ENCODE measurements at places on chromosomes 16 and 17. TPM values are rescaled to one million over a fixed set of nuclear protein-coding genes. Genes with fewer than 3 reads are reported as not detected.

The PABPN1L gene
- not detected for polyA plus RNA-seq

GRCh38 chr17:39970157-39970692 lies 7.4 kb downstream of the GSDMA start:
- DNase-seq: no peak
- H3K36me3 ChIP-seq: no peaks in the 10 kb centered on the region
- H3K27ac ChIP-seq: no peak overlapping the region
- H3K4me1 ChIP-seq: no peaks in the 10 kb centered on the region
- H3K27me3 ChIP-seq: no peaks in the 10 kb centered on the region
- no peak overlapping the region for H3K4me3 ChIP-seq

The NME3 gene
- polyA plus RNA-seq: 70.6 TPM

- H3K4me1 ChIP-seq: no peaks in the 10 kb centered on the region
- H3K36me3 ChIP-seq: no peaks in the 10 kb centered on the region
- no peak for DNase-seq
- H3K4me3 ChIP-seq: no peak overlapping the region
Measured at GRCh38 chr16:84271866-84272265, 22.8 kb upstream of the WFDC1 start.

GRCh38 chr16:4244254-4245076 lies 2.6 kb upstream of the SRL start:
- no peak for DNase-seq
- H3K36me3 ChIP-seq: no peaks in the 10 kb centered on the region
- H3K4me1 ChIP-seq: no peaks in the 10 kb centered on the region
- no peak overlapping the region for H3K27ac ChIP-seq

DNA sequence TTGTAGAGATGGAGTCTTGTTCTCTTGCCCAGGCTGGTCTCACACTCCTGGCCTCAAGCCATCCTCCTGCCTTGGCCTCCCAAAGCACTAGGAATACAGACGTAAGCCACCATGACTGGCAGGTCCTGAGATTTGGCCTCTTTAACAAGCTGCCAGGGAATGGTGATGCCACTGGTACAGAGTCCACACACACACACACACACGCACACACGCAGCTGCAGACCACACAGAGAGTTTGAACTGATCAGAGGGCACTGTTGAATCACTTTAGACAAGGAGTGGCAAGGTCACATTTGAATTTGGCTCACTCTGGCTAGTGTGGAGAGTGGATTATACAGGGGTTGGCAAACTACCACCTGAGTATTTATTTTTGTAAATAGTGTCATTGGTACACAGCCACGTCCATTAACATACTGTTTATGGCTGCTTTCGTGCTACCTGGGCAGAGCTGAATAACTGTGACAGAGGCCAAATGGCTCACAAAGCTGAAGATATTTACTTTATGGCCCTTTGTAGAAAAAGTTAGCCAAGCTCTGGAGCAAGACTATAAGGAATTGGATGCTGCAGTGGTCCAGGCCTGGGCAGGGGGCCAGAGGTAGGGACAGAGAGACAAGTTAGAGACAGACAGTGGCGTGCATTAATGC lies 9.9 kb downstream of the ITPRIPL2 start:
- H3K27me3 ChIP-seq: no peaks in the 10 kb centered on the region
- H3K4me1 ChIP-seq: no peaks in the 10 kb centered on the region
- H3K27ac ChIP-seq: no peak overlapping the region
- DNase-seq: no peak

DNA sequence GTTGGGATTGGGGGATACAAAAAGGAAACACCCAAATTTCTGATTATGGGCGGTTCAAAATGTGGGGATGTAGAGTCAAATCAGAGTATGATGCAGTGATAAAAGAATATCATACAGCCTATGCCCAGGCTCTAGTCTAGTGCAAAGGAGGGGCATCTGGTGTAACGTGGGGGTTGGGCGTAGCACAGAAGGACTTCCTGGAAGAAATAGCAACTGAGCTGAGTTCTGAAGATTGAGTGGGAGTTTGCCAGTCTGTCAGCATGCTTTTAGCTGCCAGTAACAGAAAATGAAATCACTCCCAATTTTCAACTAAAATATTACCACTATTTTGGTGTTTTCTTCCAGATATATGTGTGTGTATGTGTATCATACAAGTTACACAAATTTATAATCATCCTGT lies 196.9 kb downstream of the SPECC1 start:
- H3K27me3 ChIP-seq: no peaks in the 10 kb centered on the region
- H3K4me1 ChIP-seq: no peaks in the 10 kb centered on the region
- no peak overlapping the region for H3K27ac ChIP-seq
- H3K4me3 ChIP-seq: no peak overlapping the region
- no peaks in the 10 kb centered on the region for H3K36me3 ChIP-seq
- no peak for DNase-seq

DNA sequence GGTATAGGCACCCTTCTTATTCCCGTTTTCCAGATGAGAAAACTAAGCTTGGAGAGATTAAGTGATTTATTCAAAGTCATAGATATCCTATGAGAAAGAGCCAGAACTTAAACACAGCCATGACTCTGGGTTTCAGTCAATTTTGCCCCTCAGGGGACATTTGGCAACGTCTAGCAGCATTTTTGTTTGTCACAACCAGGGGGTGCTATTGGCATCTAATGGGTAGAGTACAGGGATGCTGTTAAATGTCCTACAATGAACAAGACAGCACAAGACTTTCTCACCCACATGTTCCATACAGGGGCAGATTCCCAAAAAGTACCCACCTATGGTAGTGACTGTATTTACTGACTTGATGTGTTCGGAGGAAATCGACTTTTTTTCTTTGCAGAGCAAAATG lies 4.8 kb upstream of the SHISA9 start:
- H3K4me1 ChIP-seq: no peaks in the 10 kb centered on the region
- H3K4me3 ChIP-seq: no peak overlapping the region
- H3K27ac ChIP-seq: no peak overlapping the region
- no peaks in the 10 kb centered on the region for H3K36me3 ChIP-seq
- DNase-seq: no peak

DNA sequence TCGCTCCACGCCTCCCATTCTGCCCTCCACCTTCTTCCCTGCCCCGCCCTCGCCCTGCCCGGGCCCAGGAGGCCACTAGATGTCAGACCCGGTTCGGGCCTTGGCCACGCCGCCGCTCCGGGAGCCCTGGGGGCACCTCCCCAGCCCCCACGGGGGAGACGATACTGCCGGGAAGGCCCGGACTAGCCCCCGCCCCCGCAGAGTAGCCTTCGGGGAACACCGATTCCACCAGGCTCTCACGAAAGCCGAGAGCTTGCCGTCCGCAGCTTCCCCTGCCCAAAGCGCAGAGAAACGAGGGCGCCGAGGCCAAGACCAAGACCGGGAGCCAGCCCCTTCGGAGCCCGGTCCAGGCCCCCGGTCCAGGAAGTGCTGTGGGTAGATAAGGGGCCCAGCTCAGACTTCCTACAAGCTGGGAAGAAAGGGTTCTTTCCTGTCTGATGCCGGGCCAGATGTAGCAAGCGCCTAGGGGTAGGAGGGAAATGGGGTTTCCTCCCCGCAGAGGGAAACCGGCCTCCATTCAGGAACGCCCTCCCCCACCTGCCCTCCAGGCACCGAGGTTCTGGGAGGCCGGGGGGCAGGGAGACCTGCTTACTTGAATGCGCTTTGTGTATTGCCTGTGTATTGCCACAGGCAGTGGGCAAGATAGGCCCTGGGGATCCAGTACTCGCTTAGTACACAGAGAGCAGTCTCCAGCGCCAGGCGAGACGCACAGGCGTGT lies 806 bp upstream of the CYB561 start:
- peak; percentile 35 for DNase-seq
- H3K27ac ChIP-seq: peak overlapping the region; percentile 67
- H3K36me3 ChIP-seq: no peaks in the 10 kb centered on the region
- peaks cover 9% of the 10 kb centered on the region for H3K4me1 ChIP-seq

The CCL14 gene
- polyA plus RNA-seq: not detected

- no peak overlapping the region for H3K4me3 ChIP-seq
- H3K27me3 ChIP-seq: no peaks in the 10 kb centered on the region
- DNase-seq: no peak
- H3K36me3 ChIP-seq: peaks cover 11% of the 10 kb centered on the region
- H3K27ac ChIP-seq: no peak overlapping the region
Measured at GRCh38 chr17:29663155-29663554, 40.4 kb upstream of the CORO6 start.

DNA sequence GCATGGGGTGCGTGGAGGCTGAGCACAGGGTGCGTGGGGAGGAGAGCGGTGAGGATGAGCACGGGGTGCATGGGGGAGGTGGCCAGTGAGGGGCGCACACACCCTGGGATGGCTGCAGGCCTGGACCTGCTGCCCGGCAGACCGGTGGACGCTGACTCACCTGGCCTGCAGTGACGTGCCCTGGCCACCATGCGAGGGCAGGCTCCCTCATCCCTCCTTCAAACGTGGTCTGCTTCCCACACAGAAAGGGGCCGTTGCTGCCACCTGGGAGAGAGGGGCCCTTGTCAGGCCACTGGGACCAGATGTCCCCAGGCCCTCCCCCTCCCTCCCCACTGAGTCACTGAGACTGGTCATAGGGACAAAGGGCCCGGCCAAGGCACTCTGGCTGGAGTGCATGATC lies 20.1 kb upstream of the APRT start:
- no peak overlapping the region for H3K4me3 ChIP-seq
- H3K4me1 ChIP-seq: no peaks in the 10 kb centered on the region
- DNase-seq: no peak

GRCh38 chr16:48538746-48539484 lies 71.1 kb downstream of the N4BP1 start:
- no peak overlapping the region for H3K4me3 ChIP-seq
- no peaks in the 10 kb centered on the region for H3K36me3 ChIP-seq
- peaks cover 15% of the 10 kb centered on the region for H3K4me1 ChIP-seq
- H3K27ac ChIP-seq: no peak overlapping the region

- no peak overlapping the region for H3K4me3 ChIP-seq
- no peak overlapping the region for H3K27ac ChIP-seq
- H3K4me1 ChIP-seq: no peaks in the 10 kb centered on the region
- H3K27me3 ChIP-seq: no peaks in the 10 kb centered on the region
Measured at GRCh38 chr17:79671085-79671694, 59.6 kb upstream of the ENPP7 start.

DNA sequence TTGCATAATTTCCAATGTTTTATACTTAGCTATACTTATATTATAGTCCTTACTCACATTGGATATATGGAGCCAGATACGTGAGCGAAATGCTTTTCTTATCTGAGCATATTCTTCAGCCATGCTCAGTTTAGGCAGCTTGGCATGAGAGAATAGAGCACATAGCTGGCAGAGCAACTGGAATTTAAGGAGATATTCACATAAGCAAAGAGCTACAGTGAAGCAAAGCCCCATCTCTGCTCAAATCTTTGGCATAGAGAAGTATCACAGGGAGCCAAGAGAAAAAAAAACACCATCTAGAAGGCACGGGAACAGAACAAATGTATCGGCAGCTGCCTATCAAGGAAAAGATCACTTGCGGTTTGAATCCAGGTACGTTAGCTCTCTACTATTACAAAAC lies 734.2 kb upstream of the KIF2B start:
- no peaks in the 10 kb centered on the region for H3K4me1 ChIP-seq
- H3K4me3 ChIP-seq: no peak overlapping the region
- H3K27me3 ChIP-seq: no peaks in the 10 kb centered on the region
- no peak overlapping the region for H3K27ac ChIP-seq

The C17orf50 gene
- not detected for polyA plus RNA-seq

- H3K4me1 ChIP-seq: peaks cover 73% of the 10 kb centered on the region
- no peak for DNase-seq
- no peak overlapping the region for H3K4me3 ChIP-seq
- no peaks in the 10 kb centered on the region for H3K36me3 ChIP-seq
- H3K27ac ChIP-seq: no peak overlapping the region
Measured at GRCh38 chr16:8943966-8944759, 19.5 kb downstream of the USP7 start.

The HEXIM2 gene
- 2.4 TPM for polyA plus RNA-seq

DNA sequence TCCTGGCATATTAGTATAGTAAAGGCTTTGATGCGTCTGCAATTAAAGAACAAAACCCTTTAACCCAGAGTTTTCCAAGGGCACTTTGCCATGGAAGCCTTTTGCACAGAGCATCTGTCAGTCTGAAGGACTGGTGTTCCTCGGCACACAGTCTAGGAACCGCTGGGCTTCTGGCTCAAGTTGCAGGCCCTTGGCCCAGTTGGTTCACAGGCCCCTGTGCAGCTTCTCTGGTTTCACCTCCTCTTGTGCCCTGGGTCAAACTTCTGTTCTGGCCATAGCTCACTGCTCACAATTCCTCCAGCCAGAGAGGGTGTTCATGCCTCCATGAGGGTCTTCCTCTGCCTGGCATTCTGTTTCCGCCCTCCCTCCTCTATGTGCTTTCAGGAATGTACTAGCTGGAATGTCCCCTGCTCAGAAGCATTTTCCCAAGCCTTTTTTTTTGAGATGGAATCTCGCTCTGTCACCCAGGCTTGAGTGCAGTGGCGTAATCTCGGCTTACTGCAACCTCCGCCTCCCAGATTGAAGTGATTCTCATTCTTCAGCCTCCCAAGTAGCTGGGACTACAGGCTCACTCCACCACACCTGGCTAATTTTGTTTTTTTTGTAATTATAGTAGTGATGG lies 34.5 kb upstream of the TEX2 start:
- no peak for DNase-seq
- H3K4me3 ChIP-seq: no peak overlapping the region
- no peaks in the 10 kb centered on the region for H3K27me3 ChIP-seq
- H3K4me1 ChIP-seq: no peaks in the 10 kb centered on the region
- H3K36me3 ChIP-seq: no peaks in the 10 kb centered on the region
- H3K27ac ChIP-seq: no peak overlapping the region

GRCh38 chr17:42111871-42112551 lies 503 bp downstream of the DHX58 start:
- peak overlapping the region; percentile 83 for H3K4me3 ChIP-seq
- H3K4me1 ChIP-seq: peaks cover 12% of the 10 kb centered on the region
- peak overlapping the region; percentile 83 for H3K27ac ChIP-seq
- H3K27me3 ChIP-seq: no peaks in the 10 kb centered on the region
- H3K36me3 ChIP-seq: peaks cover 3% of the 10 kb centered on the region
- peak; percentile 31 for DNase-seq

All from naive thymus-derived CD4-positive, alpha-beta T cell (primary cell).